ENCODE measurements at places on chromosomes 1 and 21.

DNA sequence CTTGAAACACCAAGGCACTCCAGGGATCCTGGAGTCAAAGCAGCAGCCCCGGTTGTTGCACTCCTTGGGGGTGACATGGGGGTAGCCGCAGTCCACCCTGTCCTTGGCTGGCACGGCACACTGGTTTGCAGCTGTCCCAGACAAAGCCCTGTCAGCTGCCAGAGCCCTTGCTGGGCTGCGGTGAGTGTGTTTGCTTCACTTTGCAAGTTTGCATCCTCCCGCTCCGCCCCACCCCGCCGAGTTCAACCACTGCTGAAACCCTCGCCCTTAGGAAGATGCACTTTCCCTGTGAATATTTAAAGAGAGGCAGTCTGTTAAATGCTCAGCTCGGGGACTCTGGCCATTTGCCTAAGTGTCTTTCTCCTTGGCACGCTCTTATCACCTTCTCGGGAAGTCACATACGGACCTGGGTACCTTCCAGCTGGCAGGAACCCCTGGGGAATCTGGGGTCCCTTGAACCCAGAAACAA is 1.7 kb downstream of the TFF3 start:
- no peak for DNase-seq

- no peak for DNase-seq
Observed at GRCh38 chr21:32496568-32496967, 84.1 kb downstream of the EVA1C start.

DNA sequence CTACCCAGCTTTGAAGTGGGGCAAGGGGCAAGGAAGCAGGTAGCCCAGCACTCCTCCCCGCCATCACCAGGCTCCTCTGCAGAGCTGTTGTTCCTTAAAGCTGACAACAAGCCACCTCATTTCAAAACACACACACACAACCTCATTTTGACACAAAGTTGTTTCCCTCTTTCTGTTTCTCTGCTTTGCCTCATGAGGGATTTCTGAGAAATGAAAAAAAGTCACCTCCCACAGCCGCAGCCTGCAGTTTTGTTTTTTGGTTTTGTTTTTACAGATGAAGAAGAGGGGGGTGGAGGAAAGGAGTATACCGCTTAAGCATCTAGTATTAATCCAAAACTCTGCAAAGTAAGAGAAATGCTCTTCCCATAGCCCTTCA is 12.1 kb downstream of the MCL1 start:
- DNase-seq = no peak

DNA sequence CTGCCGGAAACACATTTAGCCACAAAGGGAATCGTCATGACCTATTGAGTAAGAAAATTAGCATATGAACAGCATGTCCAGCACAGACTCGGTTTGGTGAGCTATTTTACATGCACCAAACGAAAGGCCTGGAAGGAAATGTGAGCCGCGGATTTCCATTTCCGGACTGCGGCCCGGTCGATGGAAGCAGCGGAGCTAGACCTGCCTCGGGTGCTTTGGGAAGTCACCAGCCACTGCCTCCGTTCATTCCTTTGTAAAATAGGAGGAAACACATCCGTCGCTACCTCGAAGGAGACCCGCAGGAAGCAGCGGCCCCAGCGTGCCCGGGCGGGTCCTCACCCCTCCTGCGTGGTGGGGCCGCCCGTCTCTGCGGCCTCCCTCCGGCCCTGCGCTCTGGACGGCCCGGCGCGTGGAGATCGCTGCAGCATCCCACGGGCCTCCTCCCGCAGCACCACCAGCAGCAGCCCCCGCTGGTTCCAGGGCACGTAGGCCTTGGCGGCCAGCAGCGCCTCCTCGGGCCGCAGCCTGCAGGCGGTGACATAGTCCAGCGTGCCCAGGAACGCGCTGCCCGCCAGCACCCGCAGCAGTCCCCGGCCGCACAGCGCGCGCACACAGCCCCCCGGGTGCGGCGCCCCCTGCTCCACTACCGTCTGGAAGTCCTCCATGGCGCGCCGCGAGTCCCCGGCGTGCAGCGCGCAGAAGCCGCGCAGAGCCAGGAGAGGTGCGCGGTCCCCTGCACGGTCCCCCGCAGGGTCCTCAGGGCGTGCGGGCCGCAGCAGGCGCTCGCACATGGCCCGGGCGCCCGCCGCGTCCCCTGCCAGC is 12.1 kb downstream of the TTC34 start:
- DNase-seq = no peak

DNA sequence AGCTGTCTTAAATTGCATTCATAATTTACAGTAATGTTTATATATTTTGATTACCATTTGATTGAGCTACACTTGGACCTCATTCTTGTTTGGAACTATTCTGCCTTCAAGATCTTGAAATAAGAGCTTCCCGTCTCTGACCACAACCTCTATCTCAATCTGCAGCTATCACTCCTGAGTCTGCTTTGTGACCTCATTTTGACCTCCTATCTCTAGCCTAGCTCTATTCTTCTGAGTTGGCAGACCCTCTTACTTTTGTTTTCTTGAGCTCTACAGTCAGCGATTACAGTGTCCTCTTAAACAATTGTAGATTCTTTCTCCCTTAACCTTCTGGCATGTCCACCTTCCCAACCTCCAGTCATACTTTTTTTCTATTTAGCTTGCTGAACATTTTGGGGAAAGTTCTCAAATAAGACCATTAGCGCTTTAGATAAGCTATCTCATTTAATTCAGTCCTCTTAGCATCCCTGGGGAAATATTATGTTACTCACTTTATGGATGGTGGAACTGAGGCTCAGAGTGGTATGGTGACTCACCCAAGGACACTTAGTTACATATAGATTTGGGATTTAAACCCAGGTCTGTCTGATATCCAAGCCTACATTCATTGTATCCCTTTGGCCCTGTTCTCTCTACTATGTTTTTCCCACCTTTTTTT is 19.1 kb downstream of the RPAP2 start:
- no peak for DNase-seq

DNA sequence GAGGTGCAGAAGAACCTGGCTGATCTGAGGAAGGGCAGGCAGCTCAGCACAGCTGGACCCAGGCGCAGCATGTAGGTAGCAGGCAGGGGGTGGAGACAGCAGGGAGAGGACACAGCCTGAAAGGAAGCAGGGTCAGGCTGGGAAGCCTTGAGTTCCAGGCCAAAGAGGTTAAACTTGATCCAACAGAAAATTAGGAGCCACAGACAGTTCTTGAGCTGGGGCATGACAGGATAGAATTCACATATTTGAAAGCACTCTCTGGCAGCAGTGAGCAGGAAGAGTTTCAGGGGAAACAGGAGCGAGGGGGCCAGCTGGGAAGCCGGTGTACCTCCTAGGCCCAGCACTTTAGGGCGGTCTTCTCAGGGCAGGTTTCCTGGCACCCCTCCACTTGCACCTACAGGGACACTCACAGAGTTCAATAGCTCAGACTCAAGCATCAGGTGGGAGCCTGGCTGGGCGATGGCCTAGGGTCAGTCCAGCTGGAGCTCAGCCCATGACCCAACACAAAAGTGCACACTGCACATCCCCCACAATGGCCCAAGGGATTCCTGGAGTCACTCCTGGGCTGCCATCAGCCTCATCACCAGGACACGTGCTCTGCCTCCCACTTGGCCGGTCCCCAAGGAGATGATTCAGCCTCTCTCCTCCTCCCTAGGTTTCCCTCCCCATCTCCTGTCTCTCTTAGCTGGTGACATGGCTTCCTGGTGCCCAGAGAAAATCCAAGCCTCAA is 22.7 kb downstream of the MATN1 start:
- DNase-seq = no peak

DNA sequence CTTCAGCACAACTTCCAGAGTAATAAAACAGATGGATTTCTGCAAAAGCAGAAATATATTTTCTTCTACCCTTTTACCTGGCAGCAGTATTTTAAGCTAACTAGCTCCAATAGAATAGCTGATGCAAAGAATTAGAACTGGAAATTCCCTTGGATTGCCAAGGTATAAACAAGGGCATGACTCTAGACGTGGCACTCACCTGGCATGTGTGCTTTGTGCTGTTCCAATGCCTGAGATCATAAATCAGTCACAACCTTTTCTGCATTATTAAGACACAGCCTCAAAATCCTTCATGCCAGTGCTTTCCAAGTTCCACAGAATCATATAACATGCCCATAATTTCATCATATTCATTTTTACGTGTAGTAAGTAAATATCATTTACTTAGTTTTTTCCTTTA is 1048.7 kb downstream of the ADGRL2 start:
- DNase-seq = no peak

DNA sequence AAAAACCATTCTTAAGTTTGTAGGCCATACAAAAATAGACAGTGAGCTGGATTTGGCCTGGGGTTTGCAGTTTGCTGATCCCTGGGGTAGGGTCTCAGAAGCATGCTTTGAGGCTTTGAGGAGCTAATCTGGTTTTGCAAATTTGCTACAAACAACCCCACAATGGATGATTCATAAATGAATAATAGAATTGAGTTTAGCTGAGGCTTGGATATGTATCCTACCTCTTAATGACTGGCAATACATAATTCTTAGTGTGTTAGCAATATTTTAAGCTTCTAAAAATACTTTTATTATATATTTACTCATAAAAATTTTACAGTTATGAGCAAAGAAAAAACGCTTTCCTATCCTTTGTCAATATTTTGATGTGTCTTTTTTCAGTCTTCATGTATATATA is 50.6 kb downstream of the ROR1 start:
- no peak for DNase-seq

DNA sequence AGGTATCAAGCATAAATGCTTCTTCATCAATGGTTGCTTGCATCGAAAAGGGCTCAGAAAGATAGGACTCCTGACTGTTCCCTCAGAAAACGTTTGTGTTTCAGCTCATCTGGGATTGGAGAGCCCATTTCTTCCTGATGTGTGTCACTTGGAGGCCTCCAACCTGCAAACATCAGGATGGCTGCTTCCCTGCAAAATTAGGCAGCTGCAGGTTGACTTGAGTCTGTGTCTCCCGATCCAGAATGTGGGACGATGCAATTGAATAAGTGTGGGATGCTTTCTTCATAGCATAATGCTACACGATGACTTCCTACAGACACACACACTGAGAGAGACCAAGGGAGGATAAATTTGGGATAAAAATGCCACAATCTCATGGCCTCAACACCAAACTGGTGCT is 42.2 kb downstream of the OLIG1 start:
- no peak for DNase-seq

- DNase-seq = no peak
Observed at GRCh38 chr21:45090966-45091365, 16.6 kb downstream of the ADARB1 start.

DNA sequence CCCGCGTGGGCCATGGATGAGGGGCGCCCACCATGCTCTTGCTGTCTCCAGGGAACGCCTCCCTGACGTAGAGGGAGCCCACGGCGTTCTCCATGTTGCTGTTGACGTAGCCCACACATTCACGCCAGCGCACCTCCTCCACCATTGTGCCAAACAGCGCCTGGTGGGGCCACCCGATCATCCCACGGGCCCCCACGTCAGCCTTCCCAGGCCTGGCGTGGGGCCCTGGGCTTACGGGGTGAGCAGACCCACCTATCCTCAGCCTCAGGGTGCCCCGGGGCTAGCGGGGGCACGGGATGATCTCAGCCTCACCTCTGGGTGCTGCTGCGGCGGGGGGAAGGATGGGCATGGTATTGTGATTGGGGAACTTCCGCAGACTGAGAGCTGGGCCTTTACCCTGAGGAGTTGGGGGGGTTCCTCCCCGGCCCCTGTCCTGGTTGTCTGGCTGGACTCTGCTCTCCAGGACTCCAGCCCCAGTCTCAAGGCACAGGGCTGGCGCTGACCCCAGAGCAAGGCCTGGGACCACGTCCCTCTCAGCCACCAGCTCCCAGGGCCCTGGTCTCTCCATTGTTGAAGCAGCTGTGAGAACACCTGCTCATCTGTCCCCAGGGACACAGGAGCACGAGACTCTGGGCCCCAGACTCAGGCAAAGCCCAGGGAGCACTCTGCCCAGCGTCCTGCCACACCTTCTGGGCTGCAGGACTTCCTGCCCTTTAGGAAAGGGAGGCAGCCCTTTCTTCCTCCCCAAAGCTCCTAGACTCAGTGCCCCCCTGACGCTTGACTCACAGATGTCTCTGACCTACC is 10.2 kb downstream of the PRXL2B start:
- DNase-seq = peak; percentile 66

DNA sequence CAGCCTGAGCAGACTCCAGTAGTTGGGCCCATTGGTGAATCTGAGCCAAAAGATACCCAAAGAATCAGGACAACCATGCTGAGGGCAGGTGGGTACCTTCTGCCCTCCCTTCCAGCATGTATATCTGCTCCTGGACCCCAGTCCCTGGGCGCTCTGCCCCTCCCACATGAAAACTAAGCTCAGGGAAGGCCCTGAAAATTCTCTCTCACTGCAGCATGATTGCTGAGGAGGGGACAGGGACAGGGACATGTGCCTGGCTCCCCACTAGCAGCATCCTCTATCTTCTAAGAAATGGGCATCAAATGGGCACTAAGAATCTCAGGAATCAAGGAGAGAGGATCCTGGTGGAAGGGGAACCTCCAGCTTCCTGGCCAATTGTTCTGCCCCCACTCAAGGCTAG is 446.0 kb downstream of the MATN1 start:
- no peak for DNase-seq

GRCh38 chr1:6424000-6424565 is 493 bp upstream of the ESPN start:
- no peak for DNase-seq

GRCh38 chr1:243796016-243796415 is 54.0 kb downstream of the AKT3 start:
- DNase-seq = no peak

- DNase-seq = no peak
Observed at GRCh38 chr1:72034827-72035226, 247.5 kb downstream of the NEGR1 start.

DNA sequence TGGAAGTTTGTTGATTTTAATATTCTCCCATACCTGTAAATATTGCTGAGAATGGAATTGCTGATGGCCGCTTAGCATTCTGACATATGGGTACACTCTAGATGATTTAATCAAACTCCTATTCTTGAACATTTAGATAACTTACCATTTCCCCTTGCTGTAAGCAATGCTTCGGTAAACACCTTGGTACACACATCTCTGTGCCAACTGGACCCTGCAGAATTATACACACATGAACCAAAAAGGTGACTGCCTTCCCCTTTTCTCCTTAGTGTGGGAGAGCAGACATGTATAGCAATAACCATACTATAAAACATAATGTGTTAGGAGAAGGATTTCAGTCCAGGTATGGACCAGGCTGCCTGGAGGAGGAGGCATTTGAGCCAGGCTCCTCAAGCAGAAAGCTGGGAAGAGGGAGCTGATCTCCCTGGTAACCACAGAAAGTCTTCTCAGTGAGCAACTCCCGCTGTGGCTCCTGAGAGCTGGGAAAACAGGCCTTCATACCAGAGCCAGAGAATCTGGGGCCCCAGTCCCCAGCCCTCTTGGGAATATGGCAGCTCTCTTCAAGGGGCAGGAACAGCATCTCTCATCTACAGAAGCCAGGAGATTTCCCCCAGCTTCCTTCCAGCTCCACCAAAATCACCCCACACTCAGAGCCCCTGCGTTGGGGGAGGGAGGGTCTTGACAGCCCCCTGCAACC is 33.9 kb upstream of the CSF1 start:
- no peak for DNase-seq

GRCh38 chr1:186904361-186904760 is 75.6 kb downstream of the PLA2G4A start:
- DNase-seq = no peak

Data from NCI-H2171 (cell line).